ENCODE measurements at places on chromosomes 12 and 14. TPM values are rescaled to one million over a fixed set of nuclear protein-coding genes. Genes with fewer than 3 reads are reported as not detected.

The ANP32D gene
- total RNA-seq: not detected

The KLRK1 gene
- total RNA-seq: not detected

The AVPR1A gene
- not detected for total RNA-seq

GRCh38 chr14:41960281-41960680, 353.6 kb downstream of the LRFN5 start:
- no peak for DNase-seq

GRCh38 chr14:66078006-66078405, 408.2 kb upstream of the CCDC196 start:
- DNase-seq: no peak

DNA sequence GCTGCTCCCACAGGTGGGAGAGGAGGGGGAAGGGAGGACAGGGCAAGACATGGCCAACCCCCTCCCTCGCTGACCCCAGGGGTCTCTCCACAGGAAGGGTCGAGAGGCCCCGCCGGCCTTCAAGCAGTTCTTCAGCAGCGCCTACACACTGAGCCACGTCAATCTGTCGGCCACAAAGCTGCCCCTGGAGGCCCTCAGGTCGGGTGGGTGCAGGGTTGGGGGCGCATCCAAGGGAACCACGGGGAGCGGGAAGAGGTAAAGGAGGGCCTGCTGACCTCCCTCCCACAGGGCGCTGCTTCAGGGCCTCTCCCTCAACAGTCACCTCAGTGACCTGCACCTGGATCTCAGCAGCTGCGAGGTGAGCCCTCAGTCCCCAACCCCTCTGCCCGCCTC, 6.1 kb downstream of the CARMIL3 start:
- no peak for DNase-seq

DNA sequence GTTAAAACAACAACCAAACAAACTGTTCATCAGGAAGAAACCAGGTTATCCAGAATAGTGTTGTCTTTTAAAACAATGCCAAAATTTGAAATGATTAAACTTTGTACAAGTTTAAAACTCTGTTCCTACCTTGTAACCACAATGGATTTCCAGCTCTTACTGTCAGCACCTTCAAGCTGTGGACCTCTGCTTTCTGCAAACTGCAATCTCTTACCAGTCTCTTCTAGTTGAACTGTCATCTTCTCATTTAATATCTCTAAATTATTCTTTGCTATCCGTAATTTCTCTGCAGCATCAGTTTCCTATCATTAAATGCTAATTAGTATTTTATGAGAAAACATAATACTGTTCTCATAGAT, 29.5 kb upstream of the C12orf50 start:
- DNase-seq: no peak

- peak; percentile 49 for DNase-seq
Measured at GRCh38 chr12:90959538-90960139, 4.7 kb upstream of the CCER1 start.
